ENCODE measurements at places on chromosomes 12 and 14.
A peak's percentile ranks its signal among the peaks of the same experiment; 100 is the strongest.

- DNase-seq = peak; percentile 67
Measured at GRCh38 chr12:22625762-22626294, 857 bp downstream of the ETNK1 start.

- DNase-seq = no peak
Measured at GRCh38 chr14:55946231-55946630, 172.0 kb upstream of the PELI2 start.

- no peak for DNase-seq
Measured at GRCh38 chr12:83128540-83128939, 441.8 kb downstream of the TMTC2 start.

DNA sequence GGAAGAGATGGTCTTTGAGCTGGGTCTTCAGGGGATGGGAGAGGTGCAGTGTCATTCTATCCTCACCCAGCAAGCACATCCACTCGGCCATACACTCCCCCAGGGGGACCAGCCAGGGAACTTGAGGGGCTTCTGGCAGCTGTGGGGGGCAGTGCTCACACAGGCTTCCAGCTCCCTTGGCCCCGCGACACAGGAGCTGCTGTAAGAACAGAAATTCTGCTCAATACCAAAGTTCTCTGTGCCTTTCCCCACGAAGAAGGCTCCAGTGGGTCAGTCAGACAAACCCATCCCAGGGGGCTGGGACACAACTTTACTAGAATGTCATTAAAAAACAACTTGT, 289.1 kb upstream of the RTL1 start:
- DNase-seq = peak; percentile 14

GRCh38 chr12:67701121-67701520, 52.6 kb downstream of the DYRK2 start:
- no peak for DNase-seq

DNA sequence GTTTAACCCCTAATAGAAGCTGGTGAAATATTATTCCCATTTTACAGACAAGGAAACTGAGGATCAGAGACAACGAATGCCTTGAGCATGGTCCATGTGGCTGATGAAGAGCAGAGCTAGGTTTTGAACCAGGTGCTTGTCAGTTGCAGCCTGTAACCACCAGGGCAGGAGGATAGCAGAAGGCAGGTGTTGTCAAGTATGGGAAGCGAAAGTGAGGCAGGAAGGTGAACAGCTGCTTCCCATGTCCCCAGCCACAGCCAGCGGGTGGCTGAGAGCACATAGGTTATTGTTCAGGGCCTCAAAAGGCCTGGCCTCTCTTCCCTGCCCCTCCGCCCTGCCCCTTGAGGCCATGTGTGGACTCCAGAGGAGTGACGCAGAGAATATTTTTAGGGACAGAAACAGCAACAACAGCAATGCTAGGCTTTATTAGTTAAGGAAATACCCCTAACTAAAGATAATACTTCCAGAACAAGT, 39.6 kb downstream of the IQSEC3 start:
- DNase-seq = no peak

DNA sequence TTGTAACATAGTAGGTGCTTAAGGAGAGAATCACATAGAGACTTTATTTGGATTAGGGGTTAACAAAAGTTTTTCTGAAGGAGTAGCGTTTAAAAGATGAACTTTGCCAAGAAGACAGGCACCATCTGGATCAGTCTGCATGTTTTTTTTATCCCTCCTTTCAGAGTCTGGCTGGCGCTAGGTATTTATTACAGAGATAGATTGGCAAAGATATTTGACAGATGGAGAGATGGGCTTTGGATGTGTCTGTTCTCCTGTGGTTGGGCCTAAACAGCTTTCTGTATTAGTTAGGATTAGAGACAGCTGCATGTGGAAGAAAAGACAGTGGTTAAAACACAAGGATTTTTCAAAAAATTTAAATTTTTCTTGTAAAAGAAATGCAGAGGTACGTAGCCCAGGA, 133.9 kb downstream of the C12orf75 start:
- no peak for DNase-seq

DNA sequence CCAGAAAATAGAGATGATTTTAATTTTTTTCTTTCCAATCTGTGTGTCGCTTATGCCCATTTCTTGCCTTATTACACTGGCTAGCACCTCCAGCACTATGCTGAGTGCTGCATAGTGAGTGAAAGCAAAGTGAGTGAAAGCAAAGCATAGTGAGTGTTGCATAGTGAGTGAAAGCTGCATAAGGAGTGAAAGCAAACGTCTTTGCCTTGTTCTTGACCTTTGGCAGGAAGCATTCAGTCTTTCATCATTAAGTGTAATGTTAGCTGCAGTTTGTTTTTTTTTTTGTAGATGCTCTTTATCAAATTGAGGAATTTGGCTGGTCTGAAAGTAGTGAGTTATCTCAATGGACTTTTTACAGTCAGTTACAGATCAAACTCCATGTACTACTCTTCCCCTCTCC, 6.9 kb upstream of the CORO1C start:
- DNase-seq = no peak

DNA sequence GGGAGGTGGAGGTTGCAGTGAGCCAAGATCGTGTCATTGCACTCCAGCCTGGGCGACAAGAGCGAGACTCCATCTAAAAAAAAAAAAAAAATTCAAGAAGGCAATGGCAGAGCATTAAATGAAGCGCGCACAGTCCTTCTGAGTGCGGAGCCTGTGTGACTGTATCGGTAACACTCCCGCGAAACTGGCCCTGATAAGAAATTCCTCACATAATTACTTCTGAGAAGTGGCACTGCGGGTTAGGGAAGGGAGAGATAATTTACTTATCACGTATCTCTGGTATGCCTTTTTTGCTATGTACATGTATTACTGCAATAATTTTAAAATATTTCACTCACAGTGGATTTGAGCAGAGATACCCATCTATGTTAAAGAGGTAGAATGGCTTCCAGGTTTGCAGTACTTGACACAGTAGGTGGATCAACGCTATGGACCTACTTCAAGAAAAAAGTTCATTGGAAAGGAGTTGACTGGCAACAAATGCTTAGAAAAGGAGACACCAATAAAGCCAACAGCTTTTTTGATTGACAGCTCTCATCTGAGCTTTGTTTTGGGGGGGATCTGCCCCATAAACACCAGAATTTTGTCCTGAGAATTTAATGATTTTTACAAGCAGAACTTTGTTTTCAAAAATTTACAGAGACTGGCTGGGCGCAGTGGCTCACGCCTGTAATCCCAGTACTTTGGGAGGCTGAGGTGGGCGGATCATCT, 29.2 kb upstream of the SPTLC2 start:
- DNase-seq = no peak

Data from adrenal gland (tissue), 19 donors.